KG1 (cell line): ENCODE measurements at places on chromosomes 7 and 10.

DNA sequence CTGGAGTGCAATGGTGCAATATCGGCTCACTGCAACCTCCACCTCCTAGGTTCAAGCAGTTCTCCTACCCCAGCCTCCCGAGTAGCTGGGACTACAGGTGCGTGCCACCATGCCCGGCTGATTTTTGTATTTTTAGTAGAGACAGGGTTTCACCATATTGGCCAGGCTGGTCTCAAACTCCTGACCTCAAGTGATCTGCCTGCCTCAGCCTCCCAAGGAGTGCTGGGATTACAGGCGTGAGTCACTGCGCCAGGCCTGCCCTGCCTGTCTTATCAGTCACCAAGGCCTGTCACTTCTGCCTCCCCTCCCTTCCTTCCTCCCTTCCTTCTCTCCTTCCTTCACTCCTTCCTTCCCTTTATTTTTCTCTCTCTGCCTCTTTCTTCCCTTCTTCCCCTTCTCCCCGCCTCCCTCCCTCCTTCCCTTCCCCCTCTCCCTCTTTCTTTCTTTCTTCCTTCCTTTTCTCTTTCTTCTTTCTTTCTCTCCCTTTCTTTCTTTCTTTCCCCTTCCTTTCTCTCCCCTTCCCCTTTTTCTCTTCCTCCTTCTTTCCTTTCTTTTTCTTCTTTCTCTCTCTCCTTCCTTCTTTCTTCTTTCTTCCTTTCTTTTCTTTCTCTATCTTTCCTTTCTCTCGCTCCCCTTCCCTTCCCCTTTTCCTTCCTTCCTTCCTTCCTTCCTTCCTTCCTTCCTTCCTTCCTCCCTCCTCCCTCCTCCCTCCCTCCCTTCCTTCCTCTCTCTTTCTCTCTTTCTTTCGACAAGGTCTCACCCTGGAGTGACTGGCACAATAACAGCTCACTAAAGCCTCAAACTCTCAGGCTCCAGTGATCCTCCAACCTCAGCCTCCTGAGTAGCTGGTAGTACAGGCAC lies 3.1 kb upstream of the ST7 start:
- DNase-seq, result no peak

DNA sequence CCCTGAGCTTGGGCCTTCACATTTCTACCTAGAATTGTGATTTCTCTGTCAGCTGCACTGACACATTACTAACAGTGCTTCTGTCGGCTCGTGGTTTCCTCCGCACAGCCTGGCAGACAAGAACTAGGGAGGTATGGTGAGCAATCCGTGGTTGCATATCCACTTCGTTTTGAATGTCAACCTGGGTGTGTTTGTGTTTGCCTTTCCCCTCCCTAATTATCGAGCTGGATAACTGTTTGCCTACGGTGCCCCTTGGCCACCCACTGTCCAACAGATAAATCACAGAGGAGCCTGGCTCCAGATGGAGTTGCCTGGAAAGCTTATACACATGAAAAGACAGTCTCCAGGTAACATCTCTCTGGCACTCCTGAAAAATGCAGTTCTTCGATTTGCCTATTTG lies 228.8 kb downstream of the TRIL start:
- DNase-seq, result no peak

- DNase-seq, result no peak
These were observed 37.5 kb downstream of the GDI2 start for GRCh38 chr10:5775685-5776084.

GRCh38 chr7:5284304-5285281 lies 1.9 kb downstream of the SLC29A4 start:
- DNase-seq, result no peak

DNA sequence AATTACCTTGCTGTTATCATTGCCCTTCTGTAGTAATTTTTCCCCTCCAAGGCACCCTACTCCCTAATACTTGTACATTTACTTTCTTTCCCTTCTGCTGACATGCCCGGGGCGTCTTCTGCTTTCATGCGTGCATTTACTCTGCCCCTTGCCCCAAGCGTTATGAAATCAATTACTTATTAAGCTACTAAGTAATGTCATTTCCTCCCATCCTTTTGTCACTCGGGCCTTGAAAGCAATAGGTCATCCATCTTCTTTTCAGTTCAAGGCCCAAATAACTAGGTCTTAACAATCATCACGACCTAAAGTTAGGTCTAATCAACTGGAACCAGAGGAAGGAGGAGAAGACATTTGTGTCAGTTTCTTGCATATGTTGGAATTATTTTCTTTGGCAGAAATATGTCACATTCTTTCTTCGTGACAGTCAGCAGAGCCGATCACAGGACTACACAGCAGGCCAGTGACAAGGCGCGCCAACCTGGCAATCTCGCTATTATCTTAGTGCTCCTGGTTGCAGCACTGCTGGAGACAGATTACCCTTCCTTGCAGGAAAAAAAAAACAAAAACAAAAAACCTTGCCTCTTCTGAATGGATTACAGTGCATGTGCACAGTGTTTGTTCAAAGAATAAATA lies 179.2 kb downstream of the RELN start:
- no peak for DNase-seq

DNA sequence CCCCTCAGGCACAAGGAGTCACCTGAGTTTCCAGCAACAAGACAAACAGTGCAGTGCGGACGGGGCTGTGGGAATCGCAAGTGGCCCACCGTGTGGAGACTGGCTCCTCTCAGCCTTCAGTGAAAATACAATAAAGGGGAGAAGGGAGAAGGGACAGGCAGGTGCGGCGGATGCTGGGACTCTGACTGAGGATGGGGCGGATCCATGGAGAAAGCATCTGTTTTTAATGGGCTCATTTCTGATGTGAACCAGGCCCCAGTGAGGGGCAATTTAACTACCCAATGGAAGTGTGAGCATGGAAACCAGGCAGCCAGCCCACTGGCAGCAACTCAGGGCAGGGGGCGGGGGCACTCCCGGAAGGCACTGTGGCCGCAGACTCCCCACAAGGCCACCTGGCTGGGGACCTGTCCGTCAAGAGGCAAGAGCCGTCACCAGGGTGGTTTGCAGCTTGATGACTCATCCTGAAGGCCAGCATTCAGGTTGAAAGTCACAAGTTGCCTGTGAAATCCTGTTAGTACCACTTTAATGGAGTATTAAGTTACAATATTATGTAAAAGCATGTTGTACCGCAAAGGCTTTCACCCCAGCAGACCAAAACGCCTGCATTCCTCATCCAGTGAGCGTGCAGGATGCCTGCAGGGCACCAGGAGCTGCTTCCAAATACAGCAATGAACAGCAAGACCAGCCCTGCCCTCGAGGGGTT lies 476.4 kb downstream of the PTPRN2 start:
- DNase-seq, result no peak

GRCh38 chr10:59829024-59829423 lies 75.8 kb upstream of the MRLN start:
- DNase-seq, result no peak

DNA sequence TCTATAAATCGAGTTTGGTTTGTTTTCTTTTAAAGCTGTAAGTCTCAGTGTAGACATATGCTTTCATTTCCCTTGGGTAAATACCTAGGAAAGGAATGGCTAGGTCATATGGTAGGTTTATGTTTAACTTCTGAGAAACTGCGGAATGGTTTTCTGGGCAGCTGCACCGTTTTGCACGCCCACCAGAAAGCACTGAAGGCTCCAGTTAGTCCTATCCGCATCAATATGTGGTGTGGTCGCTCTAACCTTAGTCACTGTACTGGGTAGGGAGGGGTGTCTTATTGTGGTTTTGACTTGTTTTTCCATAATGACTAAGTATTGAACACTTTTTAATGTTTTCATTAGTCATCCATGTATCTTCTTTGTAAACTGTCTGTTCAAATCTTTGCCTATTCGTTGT lies 279.5 kb upstream of the AKR1E2 start:
- no peak for DNase-seq
